Stimulated activated CD8-positive, alpha-beta memory T cell treated with anti-CD3 and anti-CD28 coated beads, Interleukin-12 subunit alpha, Interleukin-12 subunit beta, amount 100 ng/mL, for 4 hours (primary cell): ENCODE measurements at places on chromosomes 2 and 18.

GRCh38 chr2:30768708-30769480 lies 38.4 kb downstream of the CAPN13 start:
- DNase-seq: no peak

- DNase-seq: no peak
These were observed 8.7 kb downstream of the CEP68 start for GRCh38 chr2:65064728-65065552.

DNA sequence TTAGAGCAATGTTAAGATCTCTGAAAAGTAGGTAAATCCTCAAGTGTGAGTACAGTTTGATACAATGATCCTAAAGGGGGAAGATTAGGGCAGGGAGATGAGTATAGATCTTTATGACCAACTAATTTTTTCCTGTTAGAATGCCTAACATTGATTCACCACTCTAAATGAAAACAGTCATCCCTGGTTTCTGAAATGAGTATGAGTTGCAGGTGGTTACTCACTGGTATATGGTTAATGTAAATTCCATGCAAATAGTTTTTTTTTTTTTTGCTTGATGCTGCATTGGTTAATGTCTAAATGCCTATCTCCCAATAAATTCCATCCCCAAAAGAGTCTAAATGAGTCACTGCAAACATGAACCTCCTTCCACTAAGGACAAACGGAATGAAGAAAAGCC lies 55.0 kb upstream of the SERPINB2 start:
- DNase-seq: no peak

- DNase-seq: no peak
These were observed 2.4 kb downstream of the POU3F3 start for GRCh38 chr2:104856086-104856972.

DNA sequence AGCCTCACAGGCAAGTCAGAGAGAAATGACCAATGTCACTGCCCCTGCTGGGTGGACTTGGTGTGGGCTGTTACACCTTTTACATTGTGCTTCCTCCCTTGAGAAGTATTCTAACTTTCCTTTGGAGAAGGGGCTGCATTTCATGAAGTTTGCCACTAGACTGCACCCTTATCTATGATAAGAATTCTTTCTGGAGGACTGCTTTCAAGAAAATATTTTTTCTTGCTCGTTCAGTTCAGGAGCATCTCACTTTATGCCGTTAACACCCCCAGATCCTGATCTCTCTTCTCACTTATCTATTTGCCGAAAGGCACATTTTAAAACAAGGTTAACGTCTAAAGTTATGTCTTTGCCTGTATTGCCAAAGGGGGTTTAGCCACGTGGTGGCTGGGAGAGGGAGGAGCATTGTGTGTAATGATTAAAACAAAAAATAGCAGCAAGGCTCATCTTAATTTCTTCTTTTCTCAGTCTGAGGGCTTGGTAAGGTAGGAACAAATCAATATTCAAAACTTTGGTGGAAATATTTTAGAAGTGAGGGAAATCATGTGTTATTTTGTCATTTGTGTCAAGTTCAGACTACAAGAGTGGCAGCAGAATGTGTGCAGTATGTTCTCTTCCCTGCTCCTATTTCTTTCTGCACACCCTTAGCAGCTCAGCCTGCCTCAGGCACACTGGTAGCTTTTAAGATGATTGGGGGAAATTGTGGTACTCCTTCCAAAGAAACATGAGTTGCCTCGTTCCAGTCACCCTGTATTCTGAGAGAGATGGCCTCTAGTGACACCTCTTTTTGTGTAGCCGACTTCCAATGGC lies 1.6 kb upstream of the IGFBP5 start:
- DNase-seq: no peak

DNA sequence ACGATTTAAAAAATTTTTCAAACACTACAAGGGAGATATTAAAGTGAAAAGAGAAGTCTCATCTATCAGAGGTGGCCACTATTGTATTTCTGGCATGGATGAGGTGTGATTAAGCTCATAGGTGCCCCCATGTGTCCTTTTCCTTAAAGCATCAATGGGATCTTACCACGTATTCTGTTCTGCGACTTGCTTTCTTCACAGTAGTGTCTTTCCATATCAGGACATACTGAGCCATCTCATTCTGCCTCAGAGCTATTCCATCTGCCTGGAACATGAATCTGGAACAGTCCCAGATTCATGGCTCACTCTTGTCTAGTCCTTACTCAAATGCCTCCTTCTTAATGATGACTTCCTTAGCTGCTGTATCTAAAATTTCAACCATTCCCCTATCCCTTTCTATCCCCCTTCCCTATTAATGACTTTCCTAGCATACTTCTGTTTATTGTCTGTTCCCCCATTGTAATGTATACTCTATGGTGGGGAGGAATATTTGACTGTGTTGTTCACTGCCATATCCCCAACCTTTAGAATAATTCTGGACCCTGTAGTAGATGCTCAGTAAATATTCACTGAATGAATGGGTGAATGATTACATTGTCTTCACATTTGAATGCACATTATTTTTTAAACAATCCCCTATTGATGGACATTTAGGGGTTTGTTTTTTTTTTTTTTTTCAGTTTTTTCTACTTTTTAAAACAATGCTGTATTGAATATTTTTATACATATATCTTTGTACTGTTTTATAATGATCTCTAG lies 11.1 kb downstream of the STAMBP start:
- no peak for DNase-seq
